Kidney epithelial cell (primary cell): ENCODE measurements at places on chromosomes 2 and 18.
A peak's percentile ranks its signal among the peaks of the same experiment; 100 is the strongest.

- DNase-seq = no peak
Observed at GRCh38 chr2:38862476-38862875, 13.3 kb downstream of the DHX57 start.

DNA sequence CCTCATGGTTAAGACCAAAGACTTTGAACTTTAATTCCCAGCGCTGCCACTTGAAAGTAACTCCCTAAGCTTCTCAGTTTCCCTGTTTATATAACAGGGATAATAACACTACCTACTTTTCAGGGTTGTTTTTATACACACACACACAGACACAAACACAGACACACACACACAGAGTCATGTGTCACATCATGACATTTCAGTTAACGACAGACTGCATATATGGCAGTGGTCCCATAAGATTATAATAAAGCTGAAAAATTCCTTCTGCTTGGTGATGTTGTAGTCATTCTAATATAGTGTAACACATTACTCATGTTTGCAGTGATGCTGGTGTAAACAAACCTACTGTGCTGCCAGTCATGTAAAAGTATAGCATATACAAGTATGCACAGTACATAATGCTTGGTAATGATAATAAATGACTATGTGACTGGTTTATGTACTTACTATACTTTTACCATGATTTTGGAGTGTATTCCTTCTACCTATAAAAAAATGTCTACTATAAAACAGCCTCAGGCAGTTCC, 89.2 kb upstream of the ITGA4 start:
- DNase-seq = no peak

DNA sequence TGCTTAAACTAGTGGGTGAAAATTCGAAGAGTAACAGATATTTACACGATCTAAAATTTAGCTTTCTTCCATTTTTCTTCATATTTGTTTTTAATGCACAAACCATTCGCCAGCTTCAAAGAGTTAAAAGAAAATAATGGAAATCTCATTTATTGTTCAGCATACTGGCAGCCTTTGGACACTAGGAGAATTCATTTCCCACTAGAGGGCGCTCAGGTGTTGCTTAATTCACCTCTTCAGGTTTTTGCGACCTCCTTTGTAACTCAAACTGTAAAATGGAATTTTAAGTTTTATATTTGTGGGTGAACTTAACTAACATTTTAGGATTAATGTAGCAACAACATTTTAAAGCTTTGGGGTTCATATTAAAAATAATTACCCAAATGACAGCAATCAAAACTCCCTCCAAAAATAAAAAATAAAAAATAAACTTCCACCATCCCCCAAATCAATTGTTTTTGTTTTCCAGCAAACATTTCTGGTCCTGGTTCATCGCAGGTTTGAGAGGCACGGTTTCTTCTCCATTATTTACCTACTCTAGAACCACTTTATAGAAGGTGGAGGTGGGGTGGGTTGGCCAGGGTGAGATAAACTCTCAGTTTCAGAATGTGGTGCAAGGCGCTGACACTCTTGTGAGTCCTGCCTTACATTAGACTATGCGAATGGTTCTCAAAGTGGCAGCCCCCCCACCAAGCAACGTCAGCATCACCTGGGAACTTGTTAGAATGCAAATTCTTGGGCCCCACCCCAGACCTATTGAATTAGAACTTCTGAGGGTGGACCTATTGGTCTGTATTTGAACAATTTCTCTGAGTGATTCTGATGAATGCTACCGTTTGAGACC, 24.7 kb upstream of the PNPT1 start:
- DNase-seq = peak; percentile 38

DNA sequence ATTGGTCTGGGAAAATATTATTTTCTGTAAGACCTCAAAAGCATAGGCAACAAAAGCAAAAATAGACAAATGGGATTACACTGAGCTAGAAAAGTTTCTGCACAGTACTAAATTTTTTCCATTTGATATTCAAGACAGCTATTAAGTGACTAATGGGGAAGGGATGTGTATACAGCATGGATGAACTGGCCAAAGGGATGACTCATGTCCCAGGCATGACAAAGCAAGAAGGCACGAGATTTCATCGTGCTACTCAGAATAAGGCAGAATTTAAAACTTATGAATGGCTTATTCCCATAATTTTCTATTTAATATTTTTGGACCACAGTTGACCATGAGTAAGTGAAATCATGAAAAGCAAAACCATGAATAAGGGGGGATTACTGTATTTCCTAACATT, 1250.1 kb upstream of the GYPC start:
- DNase-seq = peak; percentile 85

DNA sequence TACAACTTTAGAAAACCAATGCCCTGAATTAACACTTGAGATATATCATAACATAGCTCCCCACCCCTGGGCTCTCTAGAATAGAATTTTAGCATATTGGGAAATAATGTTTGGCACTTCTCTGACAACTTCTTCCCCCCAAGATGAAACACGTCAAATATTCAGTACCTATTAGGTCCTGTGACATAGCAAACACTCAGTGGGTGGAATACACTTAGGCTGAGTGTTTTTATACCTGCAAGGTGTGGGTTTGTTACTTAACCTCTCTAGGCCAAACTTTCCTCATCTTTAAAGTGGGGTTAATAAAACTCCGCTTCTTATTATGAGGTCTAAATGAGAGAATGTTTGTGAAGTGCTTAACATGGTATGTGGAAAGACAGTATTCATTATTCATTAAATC, 56.1 kb downstream of the LAMA3 start:
- no peak for DNase-seq

DNA sequence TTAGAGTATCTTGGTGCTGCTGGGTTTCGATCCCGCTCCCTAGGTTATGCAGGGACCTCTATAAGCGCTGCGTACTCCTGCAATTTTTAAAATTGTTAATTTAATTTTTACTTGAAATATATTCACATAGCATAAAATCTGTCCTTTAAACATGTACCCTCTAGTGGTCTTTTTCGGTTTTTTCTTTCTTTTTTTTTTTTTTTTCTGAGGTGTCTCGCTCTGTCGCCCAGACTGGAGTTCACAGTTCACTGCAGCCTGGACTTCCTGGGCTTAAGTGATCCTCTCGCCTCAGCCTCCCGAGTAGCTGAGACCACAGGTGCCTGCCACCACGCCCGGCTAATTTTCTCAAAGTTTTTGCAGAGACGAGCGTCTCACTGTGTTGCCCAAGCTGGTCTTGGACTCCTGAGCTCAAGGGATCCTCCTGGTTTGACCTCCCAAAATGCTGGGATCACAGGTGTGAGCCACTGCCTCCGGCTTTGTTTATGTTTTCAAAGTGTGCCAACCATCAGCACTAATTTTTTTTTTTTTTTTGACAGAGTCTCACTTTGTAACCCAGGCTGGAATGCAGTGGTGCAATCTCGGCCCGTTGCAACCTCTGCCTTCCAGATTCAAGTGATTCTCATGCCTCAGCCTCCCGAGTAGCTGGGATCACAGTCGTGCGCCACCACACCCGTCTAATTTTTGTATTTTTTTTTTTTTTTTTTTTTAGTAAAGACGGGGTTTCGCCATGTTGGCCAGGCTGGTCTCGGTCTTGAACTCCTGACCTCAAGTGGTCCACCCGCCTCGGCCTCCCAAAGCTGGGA, 585 bp upstream of the MOB1A start:
- DNase-seq = no peak

GRCh38 chr2:99944019-99944418, 198.4 kb downstream of the AFF3 start:
- DNase-seq = no peak

DNA sequence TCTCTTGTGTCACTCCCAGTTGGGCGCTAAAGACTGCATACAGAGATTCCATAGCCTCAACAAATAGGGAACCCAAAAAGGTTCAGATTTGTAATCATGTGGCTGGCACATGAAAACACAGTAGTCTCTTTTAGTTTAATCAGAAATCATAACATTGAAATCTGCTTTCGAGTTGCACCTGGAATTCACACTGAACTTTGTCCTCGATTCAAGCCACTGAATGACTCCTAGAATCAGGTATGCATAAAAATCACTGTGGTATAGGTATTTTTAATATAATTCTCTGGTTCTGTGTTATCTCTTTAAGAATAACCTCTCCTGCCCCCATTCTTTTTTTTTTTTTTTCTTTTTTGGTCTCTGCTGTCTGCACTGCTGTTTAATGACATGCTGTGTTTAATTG, 150.2 kb downstream of the KCNH7 start:
- no peak for DNase-seq

DNA sequence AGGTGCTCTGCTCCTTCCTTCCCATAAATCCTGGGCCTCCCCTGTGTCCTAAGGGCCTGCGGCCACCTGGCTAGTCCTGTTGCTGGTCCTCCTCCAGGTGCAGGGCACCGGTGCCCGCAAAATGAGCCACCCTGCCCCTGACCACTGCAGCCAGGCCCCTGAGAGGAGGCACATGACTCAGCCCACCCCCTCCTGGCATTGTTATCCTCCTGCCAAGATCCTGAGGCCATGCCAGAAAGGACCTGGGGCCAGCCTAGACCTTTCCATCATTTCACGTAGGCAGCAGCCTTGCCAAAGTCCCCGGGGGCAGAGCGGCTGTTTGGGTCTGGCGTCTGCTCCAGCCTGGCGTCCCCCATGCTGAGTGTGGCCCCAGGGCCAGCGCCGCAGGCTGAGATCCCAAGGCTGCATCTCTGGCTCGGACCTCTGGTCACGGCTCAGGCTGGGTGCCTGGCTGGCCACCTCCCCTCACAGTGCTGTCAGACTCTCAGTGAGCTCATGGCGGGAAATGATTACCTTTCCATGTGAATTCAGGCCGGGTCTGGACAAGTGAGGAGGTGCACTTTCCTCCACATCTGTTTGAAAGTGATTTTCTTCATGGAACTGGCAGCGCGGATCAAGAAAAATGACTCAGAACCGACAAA, 81.0 kb downstream of the NDUFA10 start:
- DNase-seq = no peak

DNA sequence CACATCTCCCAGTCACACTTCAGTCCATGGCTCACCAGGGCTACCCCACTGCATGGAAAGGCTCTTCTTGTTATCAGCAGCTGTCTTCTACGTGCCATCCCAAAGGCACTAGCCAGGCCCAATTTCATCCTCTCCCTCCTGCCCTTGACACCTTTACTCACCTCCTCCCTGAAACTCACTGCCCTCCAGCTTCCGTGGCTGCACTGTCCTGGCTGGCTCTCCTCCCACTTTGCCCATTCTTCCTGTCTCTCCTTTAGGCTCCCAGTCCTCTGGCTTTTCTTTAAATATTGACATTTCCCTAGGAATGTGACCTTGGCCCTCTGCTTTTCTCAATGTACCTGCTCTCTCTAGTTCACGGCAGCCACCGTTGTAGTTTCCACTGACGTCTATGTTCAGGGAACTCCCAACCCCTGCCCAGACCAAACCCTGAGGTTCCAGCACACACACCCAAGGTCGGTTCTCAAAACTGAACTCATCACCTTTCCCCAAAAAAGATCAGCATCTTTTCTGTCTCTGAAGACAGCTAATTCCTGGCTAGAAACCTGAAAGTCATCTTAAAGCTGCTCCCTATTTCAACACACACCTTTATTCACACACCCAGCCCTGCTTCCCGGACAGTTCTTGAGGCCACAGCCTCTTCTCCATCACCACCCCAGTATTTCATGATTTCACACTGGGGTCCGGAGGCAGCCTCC, 36.7 kb downstream of the WDFY1 start:
- DNase-seq = no peak

GRCh38 chr2:233989221-233989858, 61.2 kb upstream of the SPP2 start:
- DNase-seq = no peak

- no peak for DNase-seq
Observed at GRCh38 chr2:64852771-64853241, 136.4 kb upstream of the SLC1A4 start.

- peak; percentile 70 for DNase-seq
Observed at GRCh38 chr2:227822416-227823003, 8.9 kb downstream of the CCL20 start.

DNA sequence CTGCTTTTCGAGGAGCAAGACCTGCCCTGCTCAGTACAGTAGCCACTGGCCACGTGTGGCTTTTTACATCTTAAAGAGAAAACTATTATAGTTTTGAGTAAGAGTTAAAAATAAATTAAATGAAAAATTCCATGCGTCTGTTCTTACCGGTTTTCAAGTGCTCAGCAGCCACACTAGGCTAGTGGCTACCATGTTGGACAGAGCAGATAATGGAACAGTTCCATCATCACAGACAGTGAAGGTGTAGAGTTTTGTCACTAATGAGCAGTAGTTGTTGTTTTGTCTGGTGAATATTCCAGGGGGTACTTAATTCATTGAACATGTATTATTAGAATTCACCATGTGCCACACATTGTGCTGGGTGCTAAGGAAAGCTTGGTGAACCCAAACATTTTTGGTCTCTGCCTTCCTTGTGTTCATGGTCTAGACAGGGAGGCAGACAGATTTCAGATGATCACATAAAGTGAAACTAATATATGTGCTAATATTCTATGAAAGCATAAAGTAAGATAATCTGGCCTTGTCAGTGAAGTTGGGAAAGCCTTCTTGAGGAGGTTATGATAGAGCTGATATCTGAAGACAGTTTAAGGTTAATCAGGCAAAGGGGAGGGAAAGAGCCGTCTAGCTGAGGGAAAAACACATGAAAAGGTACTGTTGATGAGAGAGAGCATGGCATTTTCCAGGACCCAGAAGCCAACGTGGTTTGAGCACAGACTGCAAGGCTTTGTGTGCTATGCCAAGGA, 1.4 kb downstream of the ALMS1 start:
- no peak for DNase-seq

DNA sequence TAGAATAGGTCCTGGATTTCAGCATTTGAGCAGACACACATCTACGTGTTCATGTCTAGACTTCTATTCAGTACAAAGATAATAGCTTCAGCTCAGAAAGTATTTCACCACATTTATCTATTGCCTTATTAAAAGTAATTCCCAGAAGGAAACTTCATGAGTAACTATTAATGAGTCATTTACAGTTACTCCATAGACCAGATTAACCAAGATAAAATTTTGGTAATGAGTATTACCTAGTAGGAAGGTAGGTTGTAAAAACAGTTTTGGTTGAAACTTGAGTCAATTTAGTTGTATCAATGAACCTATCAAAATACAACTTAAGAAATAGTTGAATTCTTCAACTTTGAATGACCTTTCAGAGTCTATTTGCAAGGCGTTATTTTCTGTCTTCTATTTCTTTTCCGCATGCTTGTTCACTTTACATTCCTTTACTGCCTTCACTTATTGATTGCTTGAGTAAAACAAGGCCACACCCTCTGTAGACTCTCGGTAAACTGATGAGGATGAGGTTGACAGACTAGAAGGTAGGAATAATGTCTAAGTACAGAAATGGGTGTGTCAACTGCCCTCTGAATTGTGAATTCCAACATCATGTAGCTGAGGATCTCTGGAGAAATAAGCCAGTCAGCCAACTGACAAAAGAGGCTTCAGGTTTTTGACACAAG, 1165.6 kb upstream of the ZEB2 start:
- no peak for DNase-seq

GRCh38 chr2:234364661-234365060, 132.2 kb downstream of the ARL4C start:
- DNase-seq = no peak

DNA sequence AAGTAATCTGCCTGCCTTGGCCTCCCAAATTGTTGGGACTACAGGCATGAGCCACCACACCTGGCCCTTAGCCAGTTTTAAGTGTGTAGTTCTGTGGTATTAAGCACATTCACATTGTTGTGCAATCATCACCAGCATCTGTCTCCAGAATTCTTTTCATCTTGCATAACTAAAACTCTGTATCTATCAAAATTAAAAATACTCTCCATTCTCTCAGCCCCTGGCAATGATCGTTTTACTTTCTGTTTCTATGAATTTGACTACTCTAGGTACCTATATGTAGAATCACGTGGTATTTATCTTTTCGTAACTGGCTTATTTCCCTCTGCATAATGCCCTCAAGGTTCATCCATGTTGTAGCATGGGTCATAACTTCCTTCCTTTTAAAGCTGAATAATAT, 45.5 kb upstream of the CAVIN2 start:
- no peak for DNase-seq
